ENCODE measurements at places on chromosomes 6 and 20. TPM values are rescaled to one million over a fixed set of nuclear protein-coding genes. Genes with fewer than 3 reads are reported as not detected.

The ELOVL2 gene
- total RNA-seq = not detected

The LIME1 gene
- 24.4 TPM for total RNA-seq

The OPRM1 gene
- 0.64 TPM for total RNA-seq

The MCM8 gene
- total RNA-seq = 4.2 TPM

The AURKA gene
- 6.7 TPM for total RNA-seq

The STMN3 gene
- total RNA-seq = 7.1 TPM

The CCN6 gene
- not detected for total RNA-seq

The CTCFL gene
- total RNA-seq = not detected

The BTBD3 gene
- 58.4 TPM for total RNA-seq

The RUNX2 gene
- total RNA-seq = 1.00 TPM

The NUDT3 gene
- 9.6 TPM for total RNA-seq

The AAR2 gene
- total RNA-seq = 18.7 TPM

- no peaks in the 10 kb centered on the region for H3K27me3 ChIP-seq
- H3K27ac ChIP-seq = no peak overlapping the region
- no peaks in the 10 kb centered on the region for H3K36me3 ChIP-seq
- DNase-seq = no peak
These were observed 54.1 kb downstream of the ZNF217 start for GRCh38 chr20:53539516-53539915.

- H3K27me3 ChIP-seq = peaks cover 5% of the 10 kb centered on the region
- H3K36me3 ChIP-seq = no peaks in the 10 kb centered on the region
- no peak overlapping the region for H3K4me3 ChIP-seq
- DNase-seq = no peak
These were observed 2.1 kb downstream of the PRSS35 start for GRCh38 chr6:83514466-83514865.

DNA sequence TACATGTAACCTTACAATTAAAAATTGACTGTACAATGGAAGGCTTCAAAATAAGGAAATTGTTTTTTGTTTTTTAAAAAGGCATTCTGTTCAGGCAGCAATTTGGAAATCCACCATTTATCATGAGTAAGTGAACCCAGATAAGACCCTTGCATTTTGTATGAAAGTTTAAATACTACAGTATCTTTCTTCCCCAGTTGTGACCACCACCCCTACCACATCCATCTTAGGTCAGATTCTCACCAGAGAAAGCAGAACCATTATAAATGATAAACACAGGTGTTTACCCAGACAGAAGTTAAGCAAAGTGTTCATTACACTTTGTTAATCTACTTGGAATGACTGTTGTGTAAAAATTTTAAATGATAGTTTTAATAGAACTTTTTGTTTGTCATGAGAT, 20.2 kb downstream of the SENP6 start:
- no peaks in the 10 kb centered on the region for H3K27me3 ChIP-seq
- H3K4me3 ChIP-seq = no peak overlapping the region
- no peak overlapping the region for H3K27ac ChIP-seq
- DNase-seq = no peak
- H3K4me1 ChIP-seq = peaks cover 6% of the 10 kb centered on the region

DNA sequence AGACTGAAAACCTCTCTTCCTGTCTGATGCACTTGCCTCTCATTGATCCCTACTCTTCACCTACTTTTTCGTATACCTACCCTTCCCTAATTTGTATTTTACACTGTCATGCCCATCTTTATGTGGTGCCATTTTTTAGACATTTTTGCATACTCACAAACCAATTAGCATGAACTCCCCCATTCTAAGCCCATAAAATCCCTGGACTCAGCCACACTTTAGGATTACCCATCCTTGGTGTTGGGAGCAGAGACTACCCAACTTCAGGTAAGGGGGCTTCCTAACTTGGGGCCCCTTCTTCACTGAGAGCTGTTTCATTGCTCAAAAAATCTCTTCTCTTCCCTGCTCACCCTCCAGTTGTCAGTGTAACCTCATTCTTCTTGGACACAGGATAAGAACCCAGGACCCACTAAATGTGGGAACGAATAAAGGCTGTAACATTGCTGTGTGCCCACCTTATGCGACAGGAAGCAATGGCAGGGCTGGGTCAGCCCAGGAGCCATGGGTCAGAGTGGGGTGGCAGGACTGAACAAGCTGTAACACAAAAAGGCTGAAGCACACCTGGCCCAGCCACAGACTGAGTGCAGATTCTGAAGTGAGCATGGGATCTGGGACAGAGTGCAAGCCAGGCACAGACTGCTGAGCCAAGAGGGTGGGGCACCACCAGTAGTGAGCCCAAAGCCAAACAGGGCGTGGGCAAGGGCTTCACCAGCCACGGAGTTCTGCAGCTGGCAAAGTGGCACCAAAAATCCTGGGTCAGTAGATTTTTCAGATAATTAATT, 789.1 kb upstream of the HS3ST5 start:
- DNase-seq = no peak
- H3K27ac ChIP-seq = no peak overlapping the region
- no peak overlapping the region for H3K4me3 ChIP-seq

GRCh38 chr6:12163744-12164507, 126.2 kb upstream of the EDN1 start:
- no peak overlapping the region for H3K27ac ChIP-seq
- DNase-seq = no peak

DNA sequence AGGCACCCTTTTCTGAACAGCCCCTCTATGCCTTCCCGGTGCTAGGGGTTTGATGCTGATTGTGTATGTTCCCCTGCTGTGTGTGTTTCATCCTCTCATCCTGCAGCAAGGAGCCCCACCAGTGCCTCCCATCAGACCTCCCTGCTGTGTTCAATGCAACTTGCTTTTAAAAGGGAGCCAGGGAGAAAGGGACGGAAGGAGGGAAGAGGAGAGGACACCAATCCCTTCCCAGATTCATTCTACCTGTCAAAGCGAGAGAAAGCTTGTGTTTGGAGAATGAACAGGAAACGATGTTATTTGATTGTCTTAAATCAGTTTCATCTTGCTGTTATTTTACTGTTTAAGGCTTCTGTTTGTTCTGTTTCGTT, 259.2 kb downstream of the ADGB start:
- DNase-seq = no peak
- no peaks in the 10 kb centered on the region for H3K27me3 ChIP-seq
- no peaks in the 10 kb centered on the region for H3K4me1 ChIP-seq
- H3K4me3 ChIP-seq = peak overlapping the region; percentile 25
- peak overlapping the region; percentile 64 for H3K27ac ChIP-seq
- no peaks in the 10 kb centered on the region for H3K36me3 ChIP-seq

DNA sequence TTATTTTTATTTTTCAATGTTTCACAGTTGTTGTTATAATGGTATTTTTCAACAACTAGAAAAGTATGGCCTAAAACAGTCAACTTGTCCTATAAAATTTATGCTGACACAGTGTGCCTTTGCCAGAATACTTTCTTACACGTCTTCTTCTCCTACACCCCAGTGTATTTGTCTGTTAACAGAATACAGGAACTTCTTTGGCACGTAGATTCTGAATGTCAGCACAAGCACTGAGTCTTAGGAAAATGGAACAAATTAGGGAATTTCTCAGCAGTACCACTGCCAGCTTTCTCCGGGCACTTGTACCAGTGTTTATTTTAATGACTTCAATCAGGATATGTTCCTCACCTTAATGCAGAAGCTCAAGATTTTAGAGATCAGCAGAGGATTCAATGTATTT, 26.7 kb upstream of the AKIRIN2 start:
- no peaks in the 10 kb centered on the region for H3K27me3 ChIP-seq
- H3K4me3 ChIP-seq = no peak overlapping the region
- H3K36me3 ChIP-seq = no peaks in the 10 kb centered on the region
- no peaks in the 10 kb centered on the region for H3K4me1 ChIP-seq

GRCh38 chr20:35491823-35492222, 36.4 kb downstream of the CEP250 start:
- peaks cover 27% of the 10 kb centered on the region for H3K36me3 ChIP-seq
- no peak overlapping the region for H3K4me3 ChIP-seq
- no peak for DNase-seq
- H3K4me1 ChIP-seq = no peaks in the 10 kb centered on the region

GRCh38 chr20:22288957-22289356, 295.4 kb downstream of the FOXA2 start:
- H3K4me3 ChIP-seq = no peak overlapping the region
- H3K27ac ChIP-seq = no peak overlapping the region
- no peaks in the 10 kb centered on the region for H3K27me3 ChIP-seq
- H3K36me3 ChIP-seq = no peaks in the 10 kb centered on the region

- no peaks in the 10 kb centered on the region for H3K4me1 ChIP-seq
- no peak overlapping the region for H3K4me3 ChIP-seq
- no peak for DNase-seq
- no peak overlapping the region for H3K27ac ChIP-seq
These were observed 23.9 kb upstream of the ASF1A start for GRCh38 chr6:118869894-118870589.

GRCh38 chr6:150765067-150765764, 100.3 kb upstream of the MTHFD1L start:
- H3K4me1 ChIP-seq = no peaks in the 10 kb centered on the region
- no peaks in the 10 kb centered on the region for H3K36me3 ChIP-seq
- no peak overlapping the region for H3K4me3 ChIP-seq
- H3K27me3 ChIP-seq = no peaks in the 10 kb centered on the region
- DNase-seq = no peak

DNA sequence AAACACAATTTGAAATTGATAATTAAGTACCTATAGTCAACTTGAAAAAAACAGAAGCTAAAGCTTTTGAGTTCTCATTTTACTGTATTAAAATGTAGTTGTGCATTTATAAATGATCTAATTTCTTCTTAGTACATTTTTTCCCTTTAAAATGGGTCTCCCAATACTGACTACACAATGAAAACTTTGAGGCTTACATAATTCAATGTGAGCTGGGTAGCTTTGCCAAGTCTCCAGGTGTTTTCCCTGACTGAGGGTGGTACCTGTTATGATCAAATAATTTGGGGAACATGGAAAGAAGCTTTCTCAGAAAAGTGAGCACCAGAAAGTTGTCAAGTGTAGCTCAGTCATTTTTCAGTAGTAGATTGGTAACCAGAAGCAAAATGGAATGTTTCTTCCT, 74.3 kb downstream of the ARMC2 start:
- no peak overlapping the region for H3K4me3 ChIP-seq
- DNase-seq = no peak
- H3K27ac ChIP-seq = peak overlapping the region; percentile 58
- H3K27me3 ChIP-seq = no peaks in the 10 kb centered on the region
- no peaks in the 10 kb centered on the region for H3K4me1 ChIP-seq

GRCh38 chr6:106908386-106908840, 66.1 kb downstream of the CD24 start:
- H3K27me3 ChIP-seq = no peaks in the 10 kb centered on the region
- H3K4me3 ChIP-seq = no peak overlapping the region
- H3K27ac ChIP-seq = no peak overlapping the region
- H3K4me1 ChIP-seq = peaks cover 34% of the 10 kb centered on the region

DNA sequence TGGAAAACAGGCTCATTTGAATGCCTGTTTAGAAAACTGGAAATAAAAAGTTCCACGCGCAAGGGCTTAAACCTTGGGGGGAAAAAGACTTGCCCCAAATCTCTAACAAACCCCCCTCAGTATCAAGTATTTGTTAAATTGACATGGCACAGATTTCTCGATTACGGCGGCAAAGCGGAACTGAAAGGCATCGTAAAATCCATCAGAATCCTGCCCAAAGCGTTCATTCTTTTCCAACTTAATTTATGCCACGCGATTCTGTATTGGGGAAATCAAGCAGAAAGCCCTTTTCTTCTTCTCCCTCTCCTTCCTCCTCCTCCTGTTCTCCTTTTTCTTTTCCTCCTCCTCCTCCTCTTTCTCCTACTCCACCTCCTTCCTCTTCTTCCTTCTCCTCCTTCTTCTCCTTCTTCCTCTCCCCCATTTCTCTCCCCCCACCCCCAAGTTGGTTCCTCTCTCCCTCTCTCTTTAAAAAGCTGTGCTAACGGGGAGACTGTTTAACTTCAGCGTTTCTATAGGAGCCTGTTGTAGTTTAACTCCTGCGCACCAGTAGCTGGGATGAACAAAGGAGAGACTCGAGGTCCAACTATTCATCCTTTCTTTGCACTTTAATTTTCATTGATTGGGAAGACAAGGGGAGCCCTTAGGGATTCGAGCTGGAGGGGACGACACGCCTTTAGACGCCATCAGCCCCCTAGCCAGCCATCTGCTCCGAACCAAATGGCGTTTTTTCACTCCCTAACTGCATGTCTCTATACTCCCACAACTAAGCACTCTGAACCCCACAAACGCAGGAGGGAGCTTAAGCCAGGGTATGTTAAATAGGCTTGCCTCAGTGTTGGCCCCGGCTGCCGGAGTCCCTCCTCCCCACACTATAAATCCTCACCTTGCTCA, 2.7 kb upstream of the DLL1 start:
- H3K36me3 ChIP-seq = no peaks in the 10 kb centered on the region
- H3K4me1 ChIP-seq = peaks cover 68% of the 10 kb centered on the region
- H3K27ac ChIP-seq = no peak overlapping the region
- peaks cover 92% of the 10 kb centered on the region for H3K27me3 ChIP-seq

DNA sequence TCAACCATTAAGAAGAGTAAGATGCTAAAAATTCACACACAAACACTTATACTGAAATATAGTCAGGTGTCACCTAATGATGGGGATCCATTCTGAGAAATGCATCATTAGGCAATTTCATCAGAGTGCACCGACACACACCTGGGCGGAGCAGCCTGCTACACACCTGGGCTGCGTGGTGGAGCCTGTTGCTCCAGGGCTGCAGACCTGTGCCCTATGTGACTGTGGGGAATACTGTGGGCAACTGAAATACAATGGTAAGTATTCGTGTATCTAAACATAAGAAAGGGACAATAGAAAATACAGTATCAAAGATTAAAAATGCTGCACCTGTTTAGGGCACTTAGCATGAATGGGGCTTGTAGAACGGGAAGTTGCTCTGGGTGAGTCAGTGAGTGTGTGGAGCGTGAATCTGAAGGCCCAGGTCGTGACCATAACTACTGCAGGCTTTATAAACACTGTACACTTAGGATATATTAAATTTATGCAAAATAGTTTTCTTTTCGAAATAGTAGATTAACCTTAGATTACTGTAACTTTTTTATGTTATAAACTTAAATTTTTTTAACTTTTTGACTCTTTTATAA, 124.4 kb upstream of the AFDN start:
- H3K36me3 ChIP-seq = no peaks in the 10 kb centered on the region
- H3K27me3 ChIP-seq = no peaks in the 10 kb centered on the region
- no peaks in the 10 kb centered on the region for H3K4me1 ChIP-seq
- no peak for DNase-seq
- no peak overlapping the region for H3K4me3 ChIP-seq

Measured in transverse colon (tissue), 4 donors.